ENCODE measurements at places on chromosomes 2 and 18. TPM values are rescaled to one million over a fixed set of nuclear protein-coding genes. Genes with fewer than 3 reads are reported as not detected.

Gene EFHD1
- total RNA-seq, result 1.2 TPM

Gene PROM2
- 13.0 TPM for total RNA-seq

Gene LINC00305
- not detected for total RNA-seq

Gene EVX2
- not detected for total RNA-seq

GRCh38 chr2:31922542-31923408, 88.0 kb downstream of the MEMO1 start:
- no peak for DNase-seq

GRCh38 chr18:35289293-35289692, 736 bp downstream of the ZSCAN30 start:
- no peak for DNase-seq

- no peak for DNase-seq
These were observed 568.1 kb upstream of the LINC00305 start for GRCh38 chr18:64717026-64717425.

DNA sequence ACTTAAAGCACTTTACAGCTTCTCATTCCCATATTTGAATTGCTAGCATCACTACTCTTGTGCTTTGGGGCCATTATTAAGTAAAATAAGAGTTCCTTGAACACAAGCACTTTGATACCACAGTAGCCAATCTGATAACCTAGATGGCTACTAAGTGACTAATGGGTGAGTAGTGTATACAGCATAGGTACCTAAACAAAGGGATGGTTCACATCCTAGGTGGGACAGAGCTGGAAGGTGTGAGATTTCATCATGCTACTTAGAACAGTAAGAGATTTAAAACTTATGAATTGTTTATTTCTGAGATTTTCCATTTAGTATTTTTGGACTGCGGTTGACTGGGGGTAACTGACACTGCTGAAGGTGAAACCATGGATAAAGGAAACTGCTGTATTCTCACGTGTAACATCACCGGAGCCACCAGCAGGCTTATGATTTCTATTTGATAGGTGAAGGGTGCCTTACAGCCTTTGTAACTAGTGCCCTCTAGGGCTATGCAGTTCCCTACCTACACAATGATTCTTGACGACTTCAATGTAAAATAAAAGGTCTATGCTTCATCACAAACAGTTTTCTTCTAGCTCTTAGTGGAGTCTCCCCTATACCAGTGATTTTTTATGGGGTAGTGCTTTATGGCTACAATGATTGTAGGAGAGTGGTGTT, 22.1 kb upstream of the CRIM1 start:
- no peak for DNase-seq

DNA sequence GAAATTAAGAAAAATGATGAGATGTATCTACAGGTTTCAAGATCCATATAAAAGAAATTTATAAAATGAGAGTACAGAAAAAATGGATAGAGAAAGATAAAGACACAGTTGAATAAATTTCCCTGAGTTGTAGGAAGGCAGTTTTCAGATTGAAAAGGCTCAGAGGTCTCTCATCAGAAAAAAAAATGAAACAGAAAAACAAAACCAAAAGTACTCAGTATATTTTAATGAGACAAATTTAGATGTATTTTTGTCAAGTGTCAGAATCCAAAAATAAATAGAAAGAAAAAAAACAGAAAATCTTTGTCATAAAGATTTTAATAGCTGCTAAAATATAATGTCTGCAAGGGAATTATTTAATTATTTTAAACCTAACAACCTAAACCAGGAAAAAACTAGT, 520.5 kb downstream of the KCNJ3 start:
- DNase-seq, result no peak

GRCh38 chr2:221555494-221555846, 16.6 kb downstream of the EPHA4 start:
- DNase-seq, result no peak

DNA sequence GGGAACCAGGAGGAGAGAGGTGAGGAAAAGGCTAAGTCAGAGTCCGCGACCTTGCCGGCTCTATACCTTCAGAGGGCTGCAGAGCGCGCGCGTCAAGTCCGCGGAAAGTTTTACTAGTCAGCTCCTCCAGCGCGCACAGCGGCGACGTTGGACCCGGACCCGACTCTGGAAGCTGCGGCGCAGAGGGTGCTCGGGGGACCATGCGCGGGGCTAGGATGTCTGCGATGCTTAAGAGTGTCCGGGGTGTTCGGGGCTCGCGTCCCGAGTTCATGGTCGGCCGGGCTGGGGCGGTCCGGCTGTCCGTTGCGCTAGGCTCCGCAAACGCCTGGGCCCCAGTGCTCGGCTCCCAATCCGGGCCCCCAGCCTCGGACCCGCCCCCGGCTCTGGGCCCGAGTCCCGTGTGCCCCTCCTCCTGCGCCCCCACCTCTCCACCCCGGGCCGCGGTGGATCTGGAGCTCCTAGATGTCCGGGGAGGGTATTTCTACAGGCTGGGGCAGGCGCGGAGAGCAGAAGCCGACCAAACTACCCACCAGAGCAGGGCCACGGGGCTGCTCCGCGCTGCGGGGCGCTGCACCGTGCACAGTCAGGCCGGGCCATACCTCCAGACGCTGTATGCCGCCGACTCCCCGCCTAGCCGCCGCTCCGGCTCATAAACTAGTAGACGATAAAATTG, at the start of gene LBX2:
TSS of gene LBX2 (minus strand) at position 337 of the 673 bp plus-strand sequence. CDS start at position 271, 66 bp downstream.
- no peak for DNase-seq

DNA sequence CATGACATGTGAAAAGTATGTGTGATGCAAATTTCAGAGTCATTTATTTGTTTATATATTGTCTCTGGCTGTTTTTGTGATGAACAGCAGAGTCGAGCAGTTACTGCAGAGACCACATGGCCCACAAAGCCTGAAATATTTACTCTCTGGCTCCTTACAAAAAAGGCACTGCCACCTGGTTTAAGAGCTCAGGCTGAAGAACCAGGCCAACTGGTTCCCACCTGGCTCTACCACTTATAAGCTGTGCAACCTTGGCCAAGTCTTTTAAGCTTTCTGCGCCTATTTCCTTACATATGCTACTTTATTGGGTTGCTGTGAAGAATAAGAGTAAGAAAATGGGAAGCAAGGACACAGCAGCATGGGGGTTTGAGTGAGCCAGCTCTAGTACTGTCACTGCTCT, 207.6 kb downstream of the L3MBTL4 start:
- no peak for DNase-seq

- DNase-seq, result no peak
These were observed 87.0 kb downstream of the FARSB start for GRCh38 chr2:222568865-222569264.

- no peak for DNase-seq
These were observed 78.8 kb downstream of the HNRNPLL start for GRCh38 chr2:38523728-38524437.

GRCh38 chr2:17792515-17792914, 23.7 kb upstream of the MSGN1 start:
- DNase-seq, result no peak
